Choroid plexus epithelial cell (primary cell): ENCODE measurements at places on chromosomes 1 and 21.

GRCh38 chr21:26637201-26637745 is 64.2 kb upstream of the CYYR1 start:
- peak; percentile 11 for DNase-seq

DNA sequence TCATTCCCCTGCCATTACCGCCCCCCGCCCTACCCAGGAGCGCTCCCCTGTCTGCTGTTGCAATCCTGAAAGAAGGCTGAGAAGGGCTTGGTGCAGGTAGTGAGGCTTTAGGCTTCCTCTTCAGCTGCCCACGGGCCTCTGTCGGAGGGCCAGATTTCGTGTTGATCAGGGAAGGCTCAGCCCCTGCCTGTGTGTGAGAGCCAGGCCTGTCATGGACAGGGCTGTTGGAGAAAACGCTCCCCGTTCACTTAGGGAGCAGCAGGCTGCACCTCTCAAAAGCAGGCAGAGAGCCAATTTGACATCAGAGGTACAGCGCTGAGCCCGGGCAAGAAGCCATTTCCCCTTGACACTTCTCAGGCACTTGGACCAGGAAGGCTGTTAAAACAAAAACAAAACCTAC is 19.0 kb downstream of the TEX35 start:
- no peak for DNase-seq

- DNase-seq: no peak
These were observed 695 bp downstream of the DMBX1 start for GRCh38 chr1:46490406-46490655.

DNA sequence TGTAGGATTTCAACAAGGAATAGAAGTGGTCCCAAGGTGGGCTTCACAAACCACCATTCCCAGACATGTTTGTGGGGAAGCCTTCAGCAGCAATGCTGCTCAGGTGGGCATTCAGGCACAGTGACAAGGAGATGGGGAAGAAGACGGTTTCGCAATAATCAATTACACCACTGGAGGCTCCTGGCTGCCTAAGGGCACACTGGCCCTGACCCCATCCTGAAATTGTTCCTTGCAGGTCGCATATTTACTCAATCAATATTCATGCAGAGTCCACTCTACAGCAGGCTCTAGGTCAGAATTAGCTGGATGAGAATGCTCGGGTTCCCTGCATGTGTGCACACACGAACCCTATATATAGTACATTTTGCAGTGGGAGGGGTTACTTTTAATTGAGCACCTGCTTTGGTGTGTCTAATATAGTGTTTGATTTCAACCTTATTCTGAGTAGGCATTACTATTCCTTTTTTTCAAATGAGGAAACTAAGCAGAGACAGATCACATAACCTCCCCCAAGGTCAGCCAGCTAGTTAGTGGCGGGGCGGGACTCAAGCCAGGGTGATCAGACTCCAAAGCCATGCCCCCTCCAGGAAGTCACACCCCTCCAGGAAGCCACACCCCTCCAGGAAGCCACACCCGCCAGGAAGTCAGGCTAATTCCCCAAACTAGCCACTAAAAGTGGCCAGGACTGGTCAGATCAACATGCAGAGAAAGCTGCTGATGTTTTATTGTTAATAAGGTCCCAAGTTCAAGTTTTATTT is 106.5 kb downstream of the HLCS start:
- DNase-seq: peak; percentile 67

DNA sequence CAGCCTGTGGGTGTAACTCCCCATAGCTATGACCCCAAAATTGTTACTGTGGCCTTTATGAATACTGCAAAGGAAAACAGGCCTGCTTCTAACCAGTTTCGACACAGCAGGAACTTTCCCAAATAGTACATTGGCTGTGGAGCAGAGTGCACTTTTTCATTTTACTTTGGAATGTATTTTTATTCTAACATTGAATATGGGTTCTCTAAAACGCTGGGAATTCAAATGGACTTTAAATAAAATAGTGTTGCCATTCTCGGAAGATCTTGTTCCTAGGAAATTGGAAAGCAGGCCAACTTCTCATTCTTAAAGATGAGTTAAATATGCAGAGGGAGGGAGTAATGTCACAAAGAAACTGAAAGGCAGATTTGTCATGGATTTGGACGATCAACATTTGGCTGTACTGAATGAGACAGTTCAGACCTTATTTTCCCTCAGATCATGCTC is 39.6 kb upstream of the ARHGAP29 start:
- DNase-seq: peak; percentile 89

DNA sequence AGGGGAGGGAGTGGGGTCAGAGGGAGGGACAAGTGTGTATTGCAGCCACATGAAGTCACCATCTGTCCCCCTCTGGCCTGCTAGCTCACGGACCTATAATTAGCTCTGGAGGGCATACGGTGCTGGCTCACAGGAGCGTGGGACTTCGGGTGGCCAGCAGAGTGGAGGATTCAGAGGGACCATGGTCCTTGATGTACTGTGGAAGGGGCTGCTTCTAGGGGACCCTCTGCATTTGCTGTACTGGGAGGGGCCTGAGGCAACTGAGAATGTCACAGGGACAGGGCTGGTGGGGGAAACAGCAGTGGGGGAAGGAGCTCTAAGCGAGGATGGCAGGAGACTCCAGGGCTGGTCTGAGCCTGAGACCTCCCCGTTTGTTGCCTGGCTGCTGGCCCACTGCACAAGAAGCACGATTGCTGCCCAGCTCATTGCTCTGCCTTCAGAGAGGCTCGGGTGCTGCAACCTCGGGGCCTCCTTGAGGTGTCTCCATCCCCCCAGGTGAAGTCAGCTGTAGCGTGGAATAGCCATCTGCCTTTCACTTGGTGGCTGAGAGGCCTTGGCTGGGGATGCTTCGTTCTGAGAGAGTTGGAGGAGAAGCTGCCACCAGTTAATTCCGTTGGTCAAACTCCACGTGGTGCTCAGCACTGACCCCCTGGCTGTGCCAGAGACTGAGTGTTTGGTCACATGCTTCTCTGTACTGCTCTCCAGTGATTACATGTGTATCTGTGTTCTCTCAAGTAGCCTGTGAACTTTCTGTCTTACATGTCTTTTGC is 2.7 kb downstream of the PPFIA4 start:
- no peak for DNase-seq

GRCh38 chr1:54581621-54582035 is 33.6 kb downstream of the ACOT11 start:
- peak; percentile 53 for DNase-seq

DNA sequence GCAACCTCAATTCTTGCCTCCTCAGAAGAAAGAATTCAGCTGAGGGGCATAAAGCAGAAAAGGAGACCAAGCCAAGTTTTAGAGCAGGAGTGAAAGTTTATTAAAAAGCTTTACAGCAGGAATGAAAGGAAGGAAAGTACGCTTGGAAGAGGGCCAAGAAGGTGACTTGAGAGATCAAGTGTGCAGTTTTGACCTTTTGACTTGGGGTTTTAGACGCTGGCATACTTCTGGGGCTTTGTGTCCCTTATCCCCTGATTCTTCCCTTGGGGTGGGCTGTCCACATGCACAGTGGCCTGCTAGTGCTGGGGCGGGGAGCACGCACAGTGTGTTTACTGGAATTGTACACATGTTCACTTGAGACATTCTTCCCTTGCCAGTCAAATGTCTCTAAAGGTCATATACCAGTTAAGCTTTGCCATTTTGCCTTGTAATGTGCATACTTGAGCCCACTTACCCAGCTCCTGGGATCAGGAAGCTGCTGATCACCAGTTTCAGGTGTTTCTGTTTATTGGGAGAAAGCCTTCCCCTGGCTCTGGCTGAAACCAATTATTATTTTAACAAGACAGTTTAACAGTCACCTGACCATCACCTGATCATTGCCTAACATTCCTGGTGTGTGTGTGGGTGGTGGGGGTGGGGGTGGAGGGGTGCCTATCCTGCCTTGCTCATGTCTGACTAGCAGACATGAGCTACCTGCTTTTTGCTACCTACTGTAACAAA is 36.2 kb downstream of the UTP25 start:
- DNase-seq: no peak

DNA sequence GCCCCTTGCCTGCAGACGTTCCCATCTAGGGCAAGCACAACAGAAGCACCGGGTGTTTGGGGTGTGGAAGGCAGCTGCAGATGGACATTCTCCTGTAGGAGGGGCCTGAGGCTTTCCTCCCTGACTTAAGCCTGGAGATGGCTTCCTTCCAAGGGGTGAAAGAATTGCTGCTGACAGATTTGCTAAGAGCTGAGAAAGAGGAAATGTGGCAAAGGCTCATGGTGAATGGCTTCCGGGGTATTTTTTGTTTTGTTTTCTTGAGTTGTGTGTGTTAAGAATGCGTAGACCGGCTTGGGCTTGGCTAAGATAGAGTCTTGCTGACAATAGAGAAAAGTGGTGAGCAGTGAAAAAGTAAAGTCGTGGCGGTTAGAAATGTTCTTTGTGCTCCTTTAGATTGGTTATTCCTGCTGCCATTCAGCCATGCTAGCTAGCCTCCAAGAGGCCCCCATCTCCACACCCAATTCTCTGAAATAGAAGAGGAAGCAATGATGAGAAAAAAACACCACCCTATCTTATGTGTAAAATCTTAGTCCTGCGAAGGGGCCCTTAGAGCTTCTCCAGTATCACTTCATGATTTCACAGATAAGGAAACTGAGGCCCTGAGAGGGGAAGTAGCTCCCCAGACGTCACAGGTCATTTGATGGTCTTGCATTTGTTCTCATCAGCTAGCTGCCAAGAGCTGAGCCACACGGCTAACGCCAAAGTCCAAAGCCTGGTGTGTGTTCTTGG is 36.9 kb downstream of the EIF2D start:
- DNase-seq: peak; percentile 94

- DNase-seq: no peak
These were observed 20.8 kb upstream of the TSNAX start for GRCh38 chr1:231507476-231508355.

DNA sequence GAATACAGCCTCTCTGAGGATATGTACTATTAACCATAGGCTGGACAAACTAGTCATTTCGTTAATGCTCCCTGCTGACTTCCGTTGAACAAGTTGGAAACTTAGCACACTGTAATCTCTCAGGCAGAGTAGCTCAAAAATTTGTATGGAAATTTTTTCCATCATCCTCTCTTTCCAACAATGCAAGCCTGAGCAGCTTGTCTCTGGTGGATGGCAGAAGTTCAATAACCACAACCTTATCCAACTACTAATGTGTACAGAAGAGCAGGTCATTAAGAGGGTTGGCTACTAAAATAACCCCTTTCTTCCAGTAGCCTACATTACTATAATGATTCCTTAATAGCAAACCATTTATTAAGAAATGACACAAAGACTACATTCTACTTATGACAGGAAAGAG is 262.3 kb downstream of the NFIA start:
- no peak for DNase-seq

DNA sequence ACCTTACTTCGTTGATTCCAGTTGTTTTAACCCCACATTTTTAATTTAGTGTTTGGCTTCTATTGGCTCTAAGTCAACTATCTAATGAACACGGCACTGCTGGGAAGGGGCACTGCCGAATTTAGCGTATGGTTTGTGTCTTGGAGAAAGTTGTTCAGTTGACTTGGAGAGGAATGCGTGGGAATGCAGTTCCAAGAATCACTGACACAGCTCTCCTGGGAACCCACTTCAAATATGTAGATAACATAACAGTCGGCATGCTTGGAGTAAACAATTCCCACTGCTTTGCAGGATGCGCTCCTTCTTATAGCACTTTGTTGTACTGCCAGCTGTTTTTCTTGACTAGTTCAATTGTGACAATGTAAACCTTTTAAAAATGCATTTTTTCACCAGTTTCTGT is 104.3 kb downstream of the RYR2 start:
- peak; percentile 8 for DNase-seq

DNA sequence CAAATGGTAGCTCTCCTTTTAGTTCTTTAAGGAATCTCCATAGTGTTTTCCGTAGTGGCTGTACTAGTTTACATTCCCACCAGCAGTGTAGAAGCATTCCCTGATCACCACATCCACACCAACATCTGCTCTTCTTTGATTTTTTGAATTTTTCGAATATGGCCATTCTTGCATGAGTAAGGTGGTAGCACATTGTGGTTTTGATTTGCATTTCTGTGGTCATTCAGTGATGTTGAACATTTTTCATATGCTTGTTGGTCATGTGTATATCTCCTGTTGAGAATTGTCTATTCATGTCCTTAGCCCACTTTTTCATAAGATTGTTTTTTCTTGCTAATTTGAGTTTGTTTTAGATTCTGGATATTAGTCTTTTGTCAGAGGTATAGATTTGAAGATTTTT is 84.6 kb upstream of the B3GALT2 start:
- peak; percentile 97 for DNase-seq

DNA sequence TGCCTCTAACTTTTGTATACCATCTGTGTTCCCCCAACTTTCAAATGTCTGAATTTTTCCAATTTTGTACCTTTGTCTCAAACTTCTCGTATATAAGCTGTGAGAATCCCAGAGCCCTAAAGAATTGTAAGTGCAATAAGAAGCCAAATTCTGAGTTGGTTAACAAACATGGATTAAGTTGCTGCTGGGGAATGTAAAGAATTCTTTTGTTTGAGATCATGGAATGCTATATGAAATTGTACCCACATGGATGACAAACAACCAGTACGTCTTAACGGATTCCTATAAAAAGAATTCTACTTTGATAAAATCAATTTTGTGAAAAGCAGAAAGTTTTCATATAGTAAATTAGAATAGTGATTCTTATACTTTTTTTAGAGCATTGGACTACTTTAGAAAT is 72.4 kb upstream of the CYP2J2 start:
- no peak for DNase-seq

DNA sequence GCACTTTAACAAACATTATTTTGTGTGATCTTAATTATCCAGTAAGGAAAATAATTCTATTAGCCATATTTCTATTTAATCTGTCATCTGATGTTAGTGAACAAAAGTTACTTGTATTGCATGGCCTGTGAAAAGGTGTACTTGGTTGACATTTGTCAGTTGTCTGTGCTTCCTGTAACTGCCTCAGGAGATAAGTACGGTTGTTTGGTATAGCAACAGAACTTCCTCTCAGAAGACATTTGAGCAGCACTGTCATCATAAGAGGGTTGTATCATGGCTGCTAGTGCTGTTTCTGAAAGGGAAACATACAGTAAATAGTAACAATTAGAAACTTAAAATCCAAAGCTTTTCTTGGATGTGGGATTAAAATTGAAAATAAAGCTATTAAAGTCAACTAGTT is 3.4 kb downstream of the BLZF1 start:
- no peak for DNase-seq

DNA sequence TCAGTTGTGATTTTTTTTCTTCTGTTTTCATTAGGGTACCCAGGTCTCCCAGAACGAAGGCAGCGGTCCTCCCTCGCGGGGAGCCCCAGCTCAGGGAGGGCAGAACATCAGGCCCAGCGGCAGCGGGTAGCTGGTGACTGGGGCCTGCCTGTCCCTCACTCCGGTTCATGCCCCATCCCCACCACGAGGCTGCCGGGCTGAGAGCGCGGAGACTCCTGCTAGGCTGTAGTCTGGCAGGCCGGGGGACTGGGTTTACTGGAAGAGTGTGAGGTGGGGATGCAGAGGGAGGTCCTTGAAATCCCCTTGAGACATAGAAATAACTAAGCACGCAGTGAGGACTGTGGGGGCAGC is 10.5 kb downstream of the BRINP2 start:
- no peak for DNase-seq
